ENCODE measurements at places on chromosomes 2 and 18.

DNA sequence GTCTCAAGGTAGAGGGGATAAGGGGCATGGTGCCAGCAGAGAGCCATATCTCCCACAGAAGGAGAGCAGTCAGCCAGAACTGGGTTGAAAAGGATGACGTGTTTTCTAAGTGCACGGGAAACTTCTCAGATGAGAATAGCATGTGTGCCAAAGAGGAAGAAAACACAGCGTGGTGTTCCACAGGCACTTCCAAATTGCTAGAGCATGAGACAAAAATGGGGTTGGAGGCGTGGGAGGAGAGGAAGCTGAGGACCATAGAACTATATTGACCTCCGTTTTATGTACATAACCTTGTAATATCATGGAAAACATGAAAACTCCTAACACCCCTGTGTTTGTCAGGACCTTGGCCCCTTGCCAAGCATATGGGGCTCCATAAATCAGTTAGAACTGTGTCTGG lies 682.7 kb upstream of the RAB6C start:
- DNase-seq, result no peak

- DNase-seq, result no peak
Observed at GRCh38 chr2:84741182-84741822, 139.6 kb downstream of the TRABD2A start.

GRCh38 chr2:73714091-73714490 lies 23.1 kb downstream of the TPRKB start:
- DNase-seq, result no peak

DNA sequence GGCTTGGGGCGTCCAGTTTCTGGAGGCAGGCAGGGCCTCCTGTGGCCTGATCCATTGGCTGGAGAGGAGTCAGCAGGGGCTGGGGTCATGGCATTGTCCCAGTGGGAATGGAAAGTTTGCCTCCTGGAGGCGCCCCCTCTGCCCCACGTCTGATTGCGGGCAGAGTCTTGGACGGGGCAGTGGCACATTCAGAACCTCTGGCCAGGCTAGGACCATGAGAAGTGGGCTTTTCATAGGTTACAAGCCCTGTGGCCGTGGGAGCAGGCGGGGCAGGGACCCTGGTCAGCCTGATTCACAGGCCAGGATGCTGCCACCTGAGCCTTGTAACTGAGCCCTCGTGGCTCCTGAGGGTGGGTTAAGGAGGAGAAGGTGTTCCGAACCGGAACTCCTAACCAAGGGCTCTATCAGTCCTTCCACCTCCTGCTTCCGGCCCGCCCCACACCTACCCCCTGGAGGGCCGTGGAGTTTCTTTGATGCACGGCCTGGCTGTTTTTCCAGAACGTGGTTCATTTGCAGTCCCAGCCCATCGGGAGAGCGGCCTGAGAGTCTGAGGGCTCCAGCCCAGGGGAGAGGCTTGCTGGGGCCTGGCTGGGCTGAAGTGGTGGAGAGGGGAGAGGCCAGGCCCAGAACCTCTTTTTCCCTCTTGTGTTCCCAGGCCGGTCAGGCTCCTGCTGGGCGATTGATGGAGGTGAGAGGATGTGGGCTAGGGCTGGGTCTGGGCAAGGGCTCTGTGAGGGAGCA lies 43.9 kb upstream of the PLB1 start:
- no peak for DNase-seq

GRCh38 chr18:54608028-54608642 lies 17.1 kb downstream of the DYNAP start:
- DNase-seq, result no peak

- DNase-seq, result no peak
Observed at GRCh38 chr18:34299828-34300227, 75.1 kb upstream of the NOL4 start.
